Activated T-cell treated with anti-CD3 and anti-CD28 coated beads for 1 hour (primary cell): ENCODE measurements at places on chromosomes 11 and 22.

- DNase-seq: no peak
Observed at GRCh38 chr11:123211149-123211852, 16.3 kb upstream of the CLMP start.

GRCh38 chr11:86798988-86799387 lies 1.4 kb upstream of the PRSS23 start:
- DNase-seq: no peak

GRCh38 chr11:13294771-13295579 lies 17.4 kb downstream of the BMAL1 start:
- DNase-seq: no peak

DNA sequence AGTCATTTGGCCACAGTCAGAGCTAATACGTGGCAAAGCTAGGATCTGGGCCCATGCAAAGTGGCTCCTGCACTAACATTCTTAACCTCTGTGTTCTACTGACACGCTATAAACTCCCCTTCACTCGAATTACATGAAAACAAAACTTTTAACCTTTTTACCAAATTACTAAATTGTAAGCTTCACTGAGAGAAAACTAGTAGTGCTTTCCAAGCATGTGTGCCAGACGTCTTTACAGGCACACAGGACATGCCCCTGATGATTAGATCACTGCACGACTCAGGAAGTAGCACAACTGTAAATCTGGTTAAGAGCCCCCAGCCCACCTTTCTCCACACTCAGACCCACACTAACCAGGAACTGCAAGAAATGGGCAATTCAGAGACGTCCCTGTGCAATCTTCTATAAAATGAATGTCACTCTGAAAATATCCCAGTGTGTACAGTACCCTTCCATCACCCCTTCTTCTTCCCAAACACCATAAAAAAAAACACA lies 16.1 kb downstream of the PHF21A start:
- no peak for DNase-seq

DNA sequence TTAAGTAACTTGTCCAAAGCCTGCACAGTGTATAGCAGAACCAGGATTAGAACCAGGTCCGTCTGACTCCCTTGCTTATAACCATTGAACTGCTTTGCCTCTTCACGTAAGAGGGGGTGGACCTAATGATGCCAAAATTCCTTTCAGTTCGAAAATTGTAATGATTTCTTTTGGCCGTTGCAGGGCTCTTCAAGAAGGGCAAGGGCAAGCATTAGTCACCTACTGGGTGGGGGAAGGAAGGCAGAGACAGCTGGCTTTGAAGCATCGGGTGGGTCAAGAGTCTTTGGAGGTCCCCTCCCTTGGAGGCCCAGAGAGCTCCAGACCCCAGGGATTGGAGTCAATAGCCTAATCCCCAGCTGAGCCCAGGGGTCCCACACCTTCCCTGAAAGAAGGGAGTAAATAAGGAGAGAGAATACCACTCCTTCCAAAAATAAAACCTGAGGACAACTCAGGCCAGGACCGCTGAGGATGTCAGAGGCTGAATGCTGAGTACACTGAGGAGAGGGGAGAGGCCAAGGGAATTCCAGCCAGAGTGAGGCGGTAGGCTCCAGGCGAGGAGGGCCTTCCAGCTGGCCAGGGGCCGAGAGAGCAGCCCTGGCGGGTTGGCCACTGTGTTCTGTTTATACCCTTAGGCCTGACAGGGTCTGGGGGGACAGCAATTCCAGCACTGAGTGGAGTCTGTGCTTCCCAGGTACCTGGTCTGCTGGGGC lies 14.1 kb downstream of the CREB3L1 start:
- no peak for DNase-seq

DNA sequence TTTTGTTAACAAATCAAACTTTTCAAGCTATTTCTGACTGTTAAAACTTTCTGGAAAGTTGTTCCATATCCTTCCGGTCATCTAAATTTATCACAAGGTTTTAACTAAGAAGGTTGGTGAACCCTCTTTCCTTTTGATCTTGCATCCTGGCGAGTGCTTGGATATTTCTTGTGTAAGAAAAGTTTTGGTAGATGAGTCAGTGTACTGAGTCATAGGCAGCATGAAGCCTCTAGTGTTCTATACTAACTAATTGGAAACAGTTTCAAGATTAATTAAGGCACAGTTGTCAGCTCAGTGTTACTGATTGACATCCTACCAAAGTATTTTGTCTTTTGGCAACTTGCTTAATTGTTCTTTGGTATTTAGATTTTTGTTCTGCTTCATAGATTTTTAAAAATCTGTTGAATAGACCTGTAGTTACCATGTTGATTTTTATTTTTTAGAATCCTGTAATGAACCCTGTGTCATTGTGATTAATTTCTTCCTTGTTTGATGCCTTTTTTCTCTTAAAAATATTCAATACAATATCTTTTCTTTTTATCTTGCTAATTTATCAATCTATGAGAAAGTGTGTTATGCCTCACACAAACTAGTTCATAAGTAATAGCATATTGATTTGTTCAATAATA lies 38.0 kb downstream of the METTL15 start:
- DNase-seq: no peak

DNA sequence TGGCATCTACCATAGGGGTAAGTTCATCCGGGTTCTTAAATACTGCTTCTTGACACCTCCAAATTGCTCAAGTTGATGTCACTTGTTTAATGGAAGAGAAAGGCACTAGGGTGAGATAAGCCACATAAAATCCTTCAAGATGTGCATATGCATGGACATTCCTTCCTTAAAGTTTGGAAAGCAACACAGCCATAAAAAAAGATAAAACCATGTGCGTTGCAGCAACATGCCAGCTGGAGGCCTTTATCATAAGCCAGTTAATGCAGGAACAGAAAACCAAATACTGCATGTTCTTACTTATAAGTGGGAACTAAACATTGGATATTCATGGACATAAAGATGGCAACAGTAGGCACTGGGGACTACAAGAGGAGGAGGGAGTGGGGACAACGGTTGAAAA lies 8.0 kb upstream of the IL18BP start:
- DNase-seq: no peak

- no peak for DNase-seq
Observed at GRCh38 chr11:38491986-38492385, 1894.0 kb upstream of the RAG2 start.

DNA sequence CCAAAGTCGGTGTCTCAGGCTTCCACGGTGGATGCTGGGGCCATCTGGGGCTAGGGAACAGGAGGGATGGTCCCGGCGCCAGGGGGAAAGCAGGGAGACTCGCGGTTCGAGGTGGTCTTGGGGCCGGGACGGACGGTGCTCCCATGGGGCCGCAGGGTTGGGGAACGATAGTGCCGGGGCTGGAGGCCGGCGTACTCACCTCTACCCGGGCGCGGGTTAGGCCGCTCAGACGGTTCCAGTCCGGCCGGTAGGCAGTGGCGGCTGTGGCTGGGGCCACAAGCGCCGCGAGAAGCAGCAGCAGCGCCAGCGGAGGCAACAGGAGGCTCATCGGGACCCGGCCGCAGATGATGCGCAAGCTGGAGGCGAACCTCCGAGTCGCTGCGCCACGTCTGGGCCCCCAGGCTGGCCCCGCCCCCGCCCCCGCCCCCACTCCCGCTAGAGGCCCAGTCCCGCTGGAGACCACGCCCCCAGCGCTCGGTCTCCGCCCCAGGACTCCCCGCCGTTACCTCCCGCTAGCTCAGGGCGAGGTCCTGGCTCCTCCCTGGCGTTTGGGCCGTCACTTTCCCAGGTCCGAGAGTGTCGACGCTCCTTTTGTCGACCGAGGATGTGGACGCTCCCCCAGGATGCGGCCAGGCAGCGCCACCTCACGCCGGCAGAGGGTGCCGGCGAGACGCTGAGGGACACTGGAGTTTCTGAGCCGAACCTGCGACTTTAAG lies at the start of gene SELENOM:
Gene SELENOM (minus strand): TSS at position 391 of the 716 bp plus-strand sequence. CDS start 63 bp downstream, at position 328.
- DNase-seq: peak; percentile 75

DNA sequence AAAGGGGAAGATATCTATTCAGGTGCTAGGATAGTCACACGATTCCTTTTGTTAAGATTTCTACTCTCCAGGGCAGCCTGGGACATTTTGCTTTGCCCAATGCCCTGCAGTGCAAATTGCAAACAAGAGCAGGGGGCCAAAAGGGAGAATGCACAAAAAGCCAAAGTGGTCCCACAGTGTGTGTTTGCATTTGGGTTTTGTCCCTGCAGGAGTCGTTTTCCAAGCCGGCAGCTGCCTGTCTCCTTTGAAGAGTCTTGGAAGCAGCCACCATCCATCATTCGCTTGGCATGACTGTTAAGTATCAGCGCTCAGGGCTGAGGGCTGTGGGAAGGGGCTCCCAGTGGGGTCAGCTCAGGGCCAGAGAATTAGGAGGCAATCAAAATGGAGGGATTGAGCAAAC lies 184.7 kb downstream of the MIAT start:
- DNase-seq: no peak

DNA sequence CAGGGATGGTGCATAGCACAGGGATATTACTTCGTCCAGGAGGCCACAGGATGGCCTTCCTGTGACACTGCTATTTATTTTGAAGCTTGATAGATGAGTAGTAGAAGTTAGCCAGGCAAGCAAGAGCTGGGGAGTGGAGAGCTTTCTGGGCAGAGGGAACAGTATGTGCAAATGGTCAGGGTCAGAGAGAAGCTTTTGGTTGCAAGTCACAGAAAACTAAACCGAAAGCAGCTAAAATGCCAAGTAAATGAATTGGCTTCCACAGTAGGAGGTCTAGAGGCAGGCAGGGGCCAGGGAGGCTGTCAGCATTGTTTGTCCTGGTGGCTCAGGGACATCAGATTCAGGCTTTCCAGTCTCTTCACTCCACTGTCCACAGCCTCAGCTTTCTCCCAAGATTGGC lies 247.5 kb downstream of the GRIK4 start:
- no peak for DNase-seq

DNA sequence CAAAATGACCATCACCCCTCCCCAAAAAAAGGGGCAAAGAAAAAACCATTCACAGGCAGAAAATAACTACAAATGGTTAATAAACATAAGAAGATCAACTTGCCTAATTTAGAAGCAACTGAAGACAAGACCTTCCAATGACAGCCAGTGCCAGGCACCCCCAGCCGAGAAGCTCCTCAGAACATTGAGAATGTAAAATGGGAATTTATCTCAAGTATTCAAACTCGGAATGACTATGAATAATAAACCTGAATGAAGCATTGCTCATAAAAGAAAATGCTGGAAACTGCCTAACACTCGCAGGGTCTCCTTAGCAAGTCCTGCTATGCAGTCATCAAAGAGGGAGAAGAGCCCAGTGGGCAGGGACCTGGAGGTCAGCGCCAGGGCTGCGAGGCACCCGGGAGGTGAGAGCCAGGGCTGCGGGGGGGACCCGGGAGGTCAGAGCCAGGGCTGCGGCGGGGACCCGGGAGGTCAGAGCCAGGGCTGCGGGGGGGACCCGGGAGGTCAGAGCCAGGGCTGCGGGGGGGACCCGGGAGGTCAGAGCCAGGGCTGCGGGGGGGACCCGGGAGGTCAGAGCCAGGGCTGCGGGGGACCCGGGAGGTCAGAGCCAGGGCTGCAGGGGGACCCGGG lies 23.2 kb upstream of the MOB2 start:
- no peak for DNase-seq

DNA sequence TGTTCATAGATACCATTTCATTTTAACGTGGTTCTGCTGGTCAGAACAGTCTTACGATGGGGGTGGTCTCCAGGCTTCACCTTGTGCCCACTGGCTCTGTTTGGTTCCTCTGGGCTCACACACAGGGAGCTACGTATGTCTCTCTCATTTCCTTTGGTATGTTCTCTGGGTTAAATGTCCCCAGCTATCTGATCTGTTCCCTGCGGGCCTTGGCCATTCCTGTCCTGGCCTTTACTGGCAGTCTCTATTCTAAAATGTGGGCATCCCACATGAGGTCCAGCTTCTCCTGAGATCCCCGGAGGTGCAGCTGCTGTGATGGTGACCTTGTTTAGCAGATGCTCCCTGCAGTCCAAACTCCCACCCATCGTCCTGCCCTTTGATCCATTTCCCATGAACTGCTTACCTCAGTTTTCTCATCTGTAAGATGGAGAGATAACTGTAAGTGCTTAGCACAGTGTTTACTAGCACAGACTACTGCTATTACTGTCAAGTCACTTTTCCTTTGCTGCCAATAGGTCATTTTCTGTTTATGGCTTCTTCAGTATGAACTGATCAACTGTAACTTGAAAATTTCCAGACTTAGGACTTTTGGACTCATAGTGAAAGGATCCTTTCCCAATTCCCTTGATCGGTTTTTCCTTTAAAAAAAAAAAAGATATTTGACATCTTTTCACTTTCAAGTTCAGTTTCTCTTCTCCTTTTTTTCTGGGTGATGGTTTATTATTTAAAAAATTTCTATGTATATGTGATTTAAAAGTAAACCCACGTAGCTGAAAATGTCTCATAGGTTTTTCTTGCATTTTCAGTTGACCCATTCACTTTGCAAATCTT lies 92.9 kb downstream of the PTPRJ start:
- DNase-seq: no peak

DNA sequence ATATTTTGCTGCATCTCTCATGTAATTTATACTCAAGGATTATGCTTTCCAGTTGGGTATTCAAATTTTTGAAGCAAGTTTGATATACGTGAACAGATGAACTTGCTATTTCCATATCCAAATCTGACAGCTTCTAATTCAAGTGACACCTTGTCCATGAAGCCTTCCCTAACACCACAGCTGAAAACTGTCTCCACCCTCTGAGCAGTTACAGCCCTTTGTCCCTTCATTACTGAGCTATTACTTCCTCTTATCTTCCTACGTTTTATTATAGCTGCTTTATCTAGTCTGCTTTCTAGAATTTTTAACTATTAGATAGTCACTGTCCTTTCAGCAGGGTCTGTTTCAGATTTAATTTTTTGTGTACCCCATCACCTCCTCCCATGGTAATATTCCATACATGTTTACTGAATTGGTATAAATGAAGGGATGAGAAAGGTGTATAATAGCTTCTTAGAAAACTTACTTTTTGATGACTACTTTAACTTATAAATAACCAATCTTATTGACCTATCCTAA lies 13.3 kb upstream of the PRSS23 start:
- DNase-seq: no peak

DNA sequence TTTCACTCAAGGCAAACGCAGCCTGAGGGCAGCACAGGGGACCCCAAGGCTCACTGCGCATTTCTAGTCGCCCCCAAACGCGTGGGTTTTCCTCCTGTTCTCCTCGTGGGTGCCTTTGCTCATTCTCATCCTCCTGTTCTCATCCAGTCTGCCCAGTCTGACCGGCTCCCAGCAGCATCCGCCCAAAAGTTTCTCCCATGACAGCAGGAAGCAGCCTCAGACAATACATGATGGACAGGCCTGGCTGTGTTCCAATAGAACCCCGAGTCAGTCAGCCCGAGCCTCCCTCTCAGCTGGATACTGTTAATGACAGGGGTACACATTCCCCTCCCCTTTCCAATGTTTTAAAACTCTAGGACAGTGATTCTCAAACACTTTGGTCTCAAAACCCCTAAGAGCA lies 22.5 kb upstream of the KRTAP5-7 start:
- no peak for DNase-seq

DNA sequence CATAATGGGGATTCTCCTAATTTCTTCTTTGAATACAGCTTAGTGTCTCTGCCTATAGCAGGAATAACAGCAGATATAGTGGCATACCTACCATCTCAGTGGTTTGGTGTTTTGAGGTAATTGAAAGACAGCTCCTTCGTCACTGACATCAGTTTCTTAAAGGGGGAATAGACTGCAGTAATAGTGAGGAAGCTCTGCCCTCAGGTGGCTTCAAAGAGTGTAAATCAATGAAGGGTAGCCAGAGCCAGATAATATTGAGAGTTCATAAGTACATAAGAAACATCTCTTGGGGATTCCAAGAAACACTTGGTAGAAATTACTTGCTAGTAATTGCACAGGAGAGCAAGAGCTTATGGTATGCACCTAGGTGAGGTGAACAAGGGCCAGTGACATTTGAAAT lies 4.4 kb downstream of the OR6M1 start:
- no peak for DNase-seq
